Stimulated activated naive CD8-positive, alpha-beta T cell treated with anti-CD3 and anti-CD28 coated beads, Interleukin-15, Interleukin-2, amounts not matched to agents 100 U/mL and 50 U/mL, for 24 hours (primary cell): ENCODE measurements at places on chromosomes 11 and 22.
A peak's percentile ranks its signal among the peaks of the same experiment; 100 is the strongest.

DNA sequence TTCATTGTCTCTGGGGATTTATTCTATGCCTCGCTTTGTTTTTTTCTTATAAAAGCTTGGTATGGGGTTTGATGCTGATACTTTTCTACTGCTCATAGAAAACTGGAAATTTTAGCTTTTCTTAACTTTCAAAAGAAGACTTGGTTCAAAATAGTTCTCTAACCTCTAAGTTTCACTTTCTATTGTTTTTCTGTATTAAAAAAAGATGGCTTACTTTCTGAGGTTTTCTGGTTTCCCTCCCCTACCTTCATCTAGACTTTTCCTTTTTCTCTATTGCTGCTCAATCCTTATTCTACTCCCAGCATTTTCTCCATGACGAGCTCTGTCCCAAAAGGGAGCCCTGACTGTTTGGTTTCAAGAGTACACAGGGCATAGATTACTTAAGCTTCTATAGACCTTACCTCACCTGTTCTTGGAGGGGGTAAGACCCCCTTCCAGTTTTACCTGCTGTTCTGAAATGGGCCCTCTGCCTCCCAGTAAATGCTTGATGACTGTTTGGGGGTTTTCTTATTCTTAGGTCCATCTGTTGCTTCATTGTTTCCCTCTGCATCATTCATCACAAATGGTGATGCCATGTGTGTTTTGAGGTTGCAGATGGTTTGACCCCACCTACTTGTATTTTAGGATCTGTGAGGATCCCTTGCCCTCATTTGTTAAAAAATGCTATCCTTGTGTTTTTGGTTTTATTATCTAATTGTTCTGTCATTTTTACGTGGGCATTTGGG, 29.5 kb downstream of the DNHD1 start:
- no peak for DNase-seq

GRCh38 chr22:41613456-41613855, 7.4 kb downstream of the DESI1 start:
- no peak for DNase-seq

DNA sequence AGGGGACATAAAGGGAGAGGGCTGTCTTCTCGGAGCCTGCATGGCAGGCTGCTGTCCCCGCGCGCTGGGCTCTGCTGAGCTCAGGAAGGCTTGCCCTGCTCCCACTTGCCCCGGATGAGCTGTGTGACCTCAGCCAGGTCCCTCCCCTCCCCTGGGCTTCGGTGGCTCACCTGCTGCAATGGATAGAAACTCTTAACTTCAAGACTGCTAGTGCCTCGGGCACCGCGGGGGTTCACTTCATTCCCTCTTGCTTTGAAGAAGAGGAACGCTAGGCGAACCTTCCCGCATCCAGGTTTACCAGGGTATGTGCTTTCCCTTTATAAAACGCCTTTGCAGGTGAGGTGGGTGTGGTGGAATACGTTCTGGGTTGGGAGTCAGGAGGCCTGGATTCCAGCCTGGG, 115.0 kb downstream of the PHF21B start:
- DNase-seq, result no peak

DNA sequence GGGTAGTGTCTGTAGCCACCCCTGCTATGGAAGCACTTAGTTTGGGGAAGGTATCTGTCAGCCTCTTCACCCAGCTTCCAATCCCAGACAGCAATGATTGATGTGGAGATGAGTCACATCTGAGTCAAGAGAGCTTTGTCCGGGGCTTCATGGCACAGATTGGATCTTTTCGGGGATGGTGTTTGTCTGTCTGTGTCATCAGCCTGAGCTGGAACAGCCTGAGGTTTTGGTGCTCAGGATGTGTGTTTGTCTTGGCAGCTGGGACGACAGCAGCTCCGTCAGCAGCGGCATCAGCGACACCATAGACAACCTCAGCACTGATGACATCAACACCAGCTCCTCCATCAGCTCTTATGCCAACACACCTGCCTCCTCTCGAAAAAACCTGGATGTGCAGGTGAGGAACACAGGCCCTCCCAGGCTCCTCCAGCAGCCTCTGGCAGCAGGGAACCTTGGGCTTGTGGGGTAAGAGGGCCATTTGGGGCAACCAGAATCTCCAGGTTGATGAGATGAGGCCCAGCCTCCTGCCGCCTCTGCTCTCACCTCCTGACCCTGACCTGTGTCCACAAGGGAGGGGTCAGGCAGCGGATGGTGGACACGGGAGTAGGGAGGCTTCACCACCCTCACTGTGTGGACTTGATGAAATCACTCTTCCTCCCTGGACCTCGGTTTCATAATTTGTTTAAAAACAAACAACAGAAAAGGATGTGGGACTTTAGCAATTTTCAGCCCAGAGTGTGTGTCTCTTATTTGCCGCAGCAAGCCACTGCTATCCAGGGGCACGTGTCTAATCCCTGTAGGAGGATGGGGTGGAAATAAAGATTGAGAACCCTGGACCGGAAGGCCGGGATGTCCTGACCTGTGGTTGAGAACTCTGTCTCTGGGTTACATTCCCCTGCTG, 124.3 kb downstream of the DBX1 start:
- DNase-seq, result no peak

DNA sequence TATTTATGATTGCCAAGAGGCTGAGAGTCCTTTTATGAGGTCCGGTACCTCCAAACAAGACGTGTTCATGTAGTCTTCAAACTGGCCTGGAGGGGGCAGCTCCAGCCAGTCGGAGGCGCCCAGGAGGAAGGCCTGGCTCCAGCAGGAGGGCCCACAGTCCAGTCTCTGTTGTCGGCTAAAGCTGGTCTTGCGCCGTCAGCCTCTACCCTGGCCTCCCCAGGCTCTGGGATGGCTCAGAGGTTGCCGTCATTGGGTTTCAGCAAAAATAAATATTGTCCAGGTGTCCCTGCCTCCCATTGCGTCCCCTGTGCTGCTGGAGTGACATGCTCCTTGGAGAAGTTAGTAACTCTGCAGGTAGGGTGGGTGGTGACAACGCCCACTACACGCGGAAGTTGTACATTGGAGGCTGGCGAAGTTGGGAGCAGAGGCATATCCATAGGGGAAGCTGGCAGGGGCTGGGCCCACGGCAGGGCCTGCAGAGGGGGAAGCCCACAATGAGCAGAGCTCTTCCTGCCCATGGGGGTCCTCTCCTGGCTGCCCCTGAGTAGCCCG, 1.0 kb upstream of the SLC25A1 start:
- DNase-seq, result peak; percentile 58

DNA sequence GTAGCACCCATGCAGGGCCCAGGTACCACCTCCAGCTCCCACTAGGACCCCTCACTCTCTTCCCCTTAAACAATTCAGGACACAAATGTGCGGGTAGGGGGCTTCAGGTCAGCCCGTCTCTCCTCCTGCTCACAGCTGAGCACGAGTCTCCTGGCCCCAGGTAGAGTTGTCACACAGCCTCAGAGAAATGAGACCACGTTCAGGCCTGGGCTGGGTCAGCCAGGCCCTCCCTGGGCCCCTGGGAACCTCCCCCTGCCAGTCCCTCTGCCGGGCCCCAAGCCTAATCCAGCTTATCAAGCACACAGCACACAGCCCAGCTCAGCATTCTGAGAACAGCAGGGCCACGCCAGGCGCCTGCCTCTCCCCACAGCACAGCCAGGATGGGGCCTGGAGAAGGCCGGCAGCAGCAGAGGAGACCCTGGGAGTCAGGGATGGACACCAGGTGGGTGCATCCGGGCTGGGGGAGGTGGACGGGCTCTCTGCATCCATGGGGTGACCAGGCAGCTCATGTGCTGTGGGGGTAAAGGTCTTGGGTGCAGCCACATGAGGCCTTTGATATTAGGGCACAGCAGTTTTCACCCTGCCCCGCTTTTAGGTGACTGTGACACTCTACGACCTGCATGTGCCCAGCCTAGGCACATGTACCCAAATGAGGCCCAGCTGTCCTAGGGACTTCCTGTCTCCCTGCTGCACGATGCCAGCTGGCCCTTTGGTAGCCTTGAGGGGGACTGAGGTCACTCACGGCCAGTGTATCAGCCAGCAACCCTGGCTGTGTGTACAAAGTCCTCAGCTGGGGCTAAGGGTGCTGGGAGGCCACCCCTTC, 87.0 kb downstream of the MORC2 start:
- DNase-seq, result no peak

DNA sequence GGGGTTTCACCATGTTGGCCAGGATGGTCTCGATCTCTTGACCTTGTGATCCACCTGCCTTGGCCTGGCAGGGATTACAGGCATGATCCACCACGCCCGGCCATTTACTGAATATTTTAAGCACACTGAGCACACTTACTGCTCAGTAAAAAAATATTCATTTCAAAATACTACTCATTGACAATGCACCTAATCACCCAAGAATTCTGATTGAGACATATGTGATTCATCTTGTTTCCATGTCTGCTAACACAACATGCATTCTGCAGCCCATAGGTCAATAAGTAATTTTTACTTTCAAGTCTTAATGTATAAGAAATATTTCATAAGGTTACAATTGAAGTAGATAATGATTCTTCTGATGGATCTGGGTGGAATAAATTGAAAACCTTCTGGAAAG, 4.2 kb upstream of the OR52J3 start:
- DNase-seq, result no peak

DNA sequence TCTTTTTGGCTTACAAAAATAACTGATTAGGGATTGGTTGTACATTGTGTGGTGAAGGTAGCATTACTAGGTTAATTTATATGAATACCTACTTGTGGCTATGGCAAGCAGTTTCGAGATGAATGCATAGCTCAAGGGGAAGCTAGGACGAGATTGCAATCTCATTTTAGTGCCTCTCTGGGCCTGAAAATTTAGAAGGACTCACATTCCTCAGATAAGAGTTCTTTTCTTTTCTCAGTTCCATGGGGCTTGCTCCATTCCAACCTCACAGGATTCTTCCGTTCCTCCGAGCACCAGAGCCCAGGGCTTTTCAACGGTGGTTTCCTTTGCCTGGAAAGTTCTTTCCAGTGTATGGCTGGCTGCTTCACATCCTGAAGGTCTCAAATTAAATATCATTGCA, 82.1 kb downstream of the CECR2 start:
- no peak for DNase-seq

DNA sequence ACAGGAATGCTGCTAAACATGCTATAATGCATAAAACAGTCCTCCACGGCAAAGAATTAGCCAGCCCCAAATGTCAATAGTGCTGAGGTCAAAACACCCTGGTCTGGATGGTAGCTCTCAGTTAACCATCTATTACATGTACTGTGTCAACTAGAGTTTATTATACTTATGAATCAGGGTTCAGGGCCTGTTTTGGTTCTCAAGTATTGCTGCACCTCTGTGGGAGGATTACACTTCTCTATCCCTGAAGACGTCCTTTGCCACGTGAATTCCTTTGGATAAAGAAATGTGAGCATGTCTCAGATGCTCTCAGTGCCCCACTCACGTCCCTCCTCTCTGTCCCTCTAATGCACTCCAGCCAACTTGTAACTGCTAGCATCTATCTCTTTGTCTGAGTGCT, 53.4 kb downstream of the SLC1A2 start:
- no peak for DNase-seq

DNA sequence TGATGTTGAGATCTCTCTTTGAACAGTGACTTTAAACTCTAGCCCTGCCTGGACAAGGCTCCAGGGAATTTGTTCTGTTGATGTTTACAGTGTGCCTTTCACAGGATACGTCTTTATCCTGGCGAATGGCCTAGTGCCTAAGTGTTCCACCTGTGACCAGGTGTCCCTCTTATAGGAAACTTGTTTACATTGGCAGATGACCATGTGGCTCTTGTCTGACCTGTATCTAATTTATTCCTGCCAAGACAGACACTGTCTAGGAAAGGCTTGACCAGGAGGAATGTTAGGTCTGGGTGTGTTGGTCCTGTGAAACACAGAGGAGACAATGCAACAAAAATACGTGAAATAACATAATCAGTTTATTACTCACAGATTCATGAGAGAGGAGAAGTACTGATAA, 875.6 kb downstream of the METTL15 start:
- DNase-seq, result no peak

DNA sequence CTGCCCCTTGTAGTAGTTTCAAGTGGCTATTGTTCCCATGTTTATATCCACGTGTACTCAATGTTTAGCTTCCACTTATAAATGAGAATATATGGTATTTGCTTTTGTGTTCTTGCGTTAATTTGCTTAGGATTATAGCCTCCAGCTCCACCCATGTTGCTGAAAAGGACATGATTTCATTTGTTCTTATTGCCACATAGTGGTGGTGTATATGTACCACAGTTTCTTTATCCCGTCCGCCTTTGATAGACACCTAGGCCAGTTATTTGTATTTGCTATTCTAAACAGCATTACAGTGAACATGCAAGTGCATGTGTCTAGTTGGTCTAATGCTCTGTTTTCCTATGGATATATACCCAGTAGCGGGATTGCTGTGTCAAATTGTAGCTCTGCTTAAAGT, 6.8 kb downstream of the OR51B2 start:
- DNase-seq, result no peak

DNA sequence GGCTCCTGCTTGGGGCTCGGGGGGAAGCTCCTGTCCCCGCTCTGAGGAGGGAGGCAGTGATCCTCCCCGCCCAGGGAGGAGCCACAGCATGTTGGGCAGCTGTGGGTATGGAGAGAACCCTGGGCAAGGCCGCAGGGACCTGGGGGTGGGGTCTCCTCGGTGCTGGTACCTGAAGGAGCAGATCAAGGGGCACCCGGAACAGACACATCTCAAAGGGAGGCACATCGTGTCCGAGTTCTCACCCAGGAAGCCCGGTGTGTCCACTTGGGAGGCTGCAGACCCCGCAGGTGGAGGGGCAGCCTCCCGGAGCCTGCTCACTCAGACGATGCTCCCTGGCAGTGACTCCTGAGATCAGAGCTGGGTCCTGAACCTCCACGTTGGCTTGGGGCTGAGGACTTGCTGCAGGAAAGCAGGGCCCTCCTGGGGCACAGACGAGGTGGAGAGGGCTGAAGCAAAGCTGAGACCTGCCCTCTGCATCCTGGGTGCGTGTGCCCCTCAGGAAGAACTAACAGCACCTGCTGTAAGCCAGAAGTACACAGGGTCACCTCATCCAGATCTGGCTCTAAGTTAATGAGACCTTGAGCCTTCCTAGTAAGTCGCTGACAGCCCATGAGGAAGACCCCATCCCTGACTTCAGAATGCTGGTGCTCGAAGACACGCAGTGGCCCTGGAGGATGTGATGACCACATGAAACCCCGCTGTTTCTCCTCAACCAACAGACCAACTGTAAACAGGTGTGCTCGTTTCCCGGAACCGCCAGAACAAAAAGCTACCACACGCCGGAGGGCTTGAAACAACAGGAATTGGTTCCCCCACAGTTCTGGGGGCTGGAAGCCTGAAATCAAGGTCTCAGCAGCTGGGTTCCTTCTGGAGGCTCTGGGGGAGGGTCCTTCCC, 5.9 kb upstream of the OSBPL5 start:
- no peak for DNase-seq

GRCh38 chr22:30247561-30247960, 1.0 kb upstream of the LIF start:
- DNase-seq, result no peak

DNA sequence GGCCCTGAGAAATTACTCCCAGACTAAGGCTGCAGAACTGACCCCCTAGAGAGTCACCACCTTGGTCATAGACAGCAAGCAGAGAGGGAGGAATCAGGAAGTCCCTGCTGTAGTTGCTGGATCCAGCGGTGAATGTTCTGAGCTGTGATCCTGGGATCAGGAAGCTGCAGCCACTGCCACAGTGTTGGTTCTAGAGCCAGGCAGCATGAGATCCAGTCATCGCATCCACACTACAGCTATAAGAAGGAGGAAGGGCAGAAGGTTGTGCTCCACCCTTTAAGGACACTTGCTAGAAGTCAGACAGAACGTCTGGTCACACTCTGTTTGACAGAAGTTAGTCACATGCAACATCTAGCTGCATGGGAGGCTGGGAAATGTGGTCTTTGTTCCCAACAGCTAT, 104.7 kb upstream of the OR4B1 start:
- no peak for DNase-seq

GRCh38 chr11:37712251-37712650, 1114.2 kb upstream of the RAG2 start:
- no peak for DNase-seq
